Muscle of arm (tissue), 14 donors: ENCODE measurements at places on chromosomes 5 and 9. TPM values are rescaled to one million over a fixed set of nuclear protein-coding genes. Genes with fewer than 3 reads are reported as not detected.

DNA sequence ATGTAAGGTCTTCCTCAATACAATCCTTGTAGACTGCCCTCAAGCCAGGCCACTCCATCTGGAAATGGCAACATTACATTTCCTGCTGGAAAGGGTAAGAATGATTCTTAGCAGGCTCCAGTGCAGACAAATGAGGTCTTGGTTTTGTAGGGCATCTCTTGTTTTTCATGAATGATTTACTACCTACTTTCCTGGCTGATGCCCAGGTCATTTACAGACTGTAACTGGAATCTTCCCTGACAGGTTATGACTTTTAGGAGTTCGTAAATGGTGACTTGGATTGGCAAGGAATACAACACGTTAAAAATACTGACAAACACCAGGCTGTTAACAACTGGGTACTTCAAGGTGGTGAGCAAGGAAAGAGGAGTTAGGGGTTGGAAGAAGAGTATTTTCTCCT lies 510.5 kb upstream of the TNC start:
- DNase-seq: no peak

DNA sequence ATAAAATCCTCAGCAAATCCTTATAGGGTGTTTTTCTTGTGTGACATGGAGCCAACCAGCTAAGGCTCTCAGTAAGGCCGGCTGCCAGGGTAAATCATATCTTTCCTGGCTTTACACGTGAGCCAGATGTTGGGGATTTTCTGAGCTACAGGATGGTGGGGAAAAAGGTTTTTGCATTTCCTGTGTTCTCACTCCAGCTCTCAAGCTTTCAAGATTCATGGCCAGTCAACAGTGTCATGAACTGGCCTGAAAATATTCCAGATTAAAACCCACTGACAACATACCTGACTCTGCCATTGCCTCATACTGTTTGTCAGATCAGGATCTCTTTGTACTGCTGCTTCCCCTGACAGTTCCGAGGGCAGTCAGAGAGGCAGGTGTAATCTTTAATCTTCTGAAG lies 306.9 kb downstream of the GLIS3 start:
- no peak for DNase-seq

DNA sequence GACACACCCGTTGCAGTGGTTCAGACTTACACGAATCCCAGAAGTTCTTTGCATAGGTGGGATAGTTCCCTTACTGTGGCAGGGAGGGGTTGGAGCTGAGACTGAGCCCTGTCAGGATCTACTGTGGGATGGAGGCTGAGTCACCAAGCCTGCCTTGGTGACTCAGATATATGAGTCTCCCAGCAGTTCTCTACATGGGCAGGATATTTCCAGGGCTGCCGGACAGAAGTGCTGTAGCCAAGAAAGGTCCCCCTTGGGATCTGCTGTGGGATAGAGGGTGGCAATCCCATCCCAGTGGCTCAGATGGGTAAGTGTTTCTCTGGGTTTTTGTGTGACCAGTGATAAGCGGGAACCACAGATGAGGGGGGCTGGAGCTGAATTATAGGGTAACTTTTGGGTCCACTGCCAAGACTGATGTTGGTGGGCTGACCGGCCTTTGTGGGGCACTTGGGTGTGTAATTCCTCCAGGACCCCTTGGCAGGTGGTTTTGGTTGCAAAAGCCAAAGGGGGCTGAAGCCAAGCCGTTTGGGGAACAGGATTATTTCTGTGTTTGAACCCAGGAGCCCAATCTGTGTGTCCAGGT lies 18.7 kb downstream of the XRCC4 start:
- no peak for DNase-seq

- DNase-seq: no peak
Observed at GRCh38 chr5:139634028-139634325, 14.2 kb upstream of the CXXC5 start.

DNA sequence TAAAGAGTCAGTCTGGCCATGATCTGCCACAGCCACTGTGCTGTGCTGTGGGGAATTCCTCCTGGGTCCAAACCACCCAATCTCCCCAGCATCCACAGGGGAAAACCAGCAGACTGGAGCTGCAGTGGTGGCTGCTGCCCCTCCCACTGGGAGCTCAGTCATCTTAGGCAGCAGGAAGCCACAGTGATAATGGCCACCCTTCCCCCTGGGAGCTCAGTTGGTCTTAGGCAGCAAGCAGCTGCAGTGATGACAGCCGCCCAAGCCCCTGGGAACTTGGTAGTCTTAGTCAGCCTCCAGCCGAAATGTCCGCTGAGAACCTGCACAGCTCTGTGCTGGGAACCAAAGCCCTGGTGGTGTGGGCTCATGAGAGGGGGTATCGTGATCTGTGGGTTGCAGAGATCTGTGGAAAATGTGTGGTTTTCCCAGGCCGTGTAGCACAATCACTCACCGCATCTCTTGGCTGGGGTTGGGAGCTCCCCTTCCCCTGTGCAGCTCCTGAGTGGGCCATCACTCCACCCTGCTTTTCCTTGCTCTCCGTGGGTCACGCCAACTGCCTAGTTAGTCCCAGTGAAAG lies 38.4 kb upstream of the SMIM15 start:
- DNase-seq: no peak

DNA sequence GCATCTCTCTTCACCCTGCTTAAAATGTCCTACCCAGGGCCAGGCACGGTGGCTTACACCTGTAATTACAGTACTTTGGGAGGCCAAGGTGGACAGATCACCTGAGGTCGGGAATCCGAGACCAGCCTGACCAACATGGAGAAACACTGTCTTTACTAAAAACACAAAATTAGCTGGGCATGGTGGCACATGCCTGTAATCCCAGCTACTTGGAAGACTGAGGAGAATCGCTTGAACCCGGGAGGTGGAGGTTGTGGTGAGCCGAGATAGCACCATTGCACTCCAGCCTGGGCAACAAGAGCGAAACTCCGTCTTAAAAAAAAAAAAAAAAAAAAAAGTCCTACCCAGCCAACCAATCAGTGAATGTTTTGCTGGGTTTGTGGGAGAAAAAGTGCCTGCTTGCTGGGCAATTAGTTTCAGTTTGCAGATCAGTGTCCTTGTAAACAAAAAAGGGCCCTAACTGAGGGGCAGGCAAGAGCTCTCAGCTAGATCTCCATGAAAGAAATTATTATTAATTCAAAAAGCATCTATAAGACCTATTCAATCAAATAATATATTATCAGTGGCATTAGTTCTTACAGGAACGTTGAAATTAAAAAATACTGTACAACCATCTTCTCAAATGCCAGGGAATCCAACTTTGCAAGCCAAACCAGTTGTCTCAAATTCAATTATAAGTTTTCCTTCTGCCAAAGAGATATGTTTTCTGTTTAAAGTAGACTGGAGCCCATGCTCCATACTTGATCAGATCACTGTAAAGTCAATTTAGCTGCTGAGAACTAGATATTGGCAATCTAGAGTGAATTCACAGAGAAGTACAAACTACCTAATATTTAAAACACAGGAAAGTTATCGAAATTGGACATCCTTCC lies 3.9 kb downstream of the MEGF9 start:
- no peak for DNase-seq

DNA sequence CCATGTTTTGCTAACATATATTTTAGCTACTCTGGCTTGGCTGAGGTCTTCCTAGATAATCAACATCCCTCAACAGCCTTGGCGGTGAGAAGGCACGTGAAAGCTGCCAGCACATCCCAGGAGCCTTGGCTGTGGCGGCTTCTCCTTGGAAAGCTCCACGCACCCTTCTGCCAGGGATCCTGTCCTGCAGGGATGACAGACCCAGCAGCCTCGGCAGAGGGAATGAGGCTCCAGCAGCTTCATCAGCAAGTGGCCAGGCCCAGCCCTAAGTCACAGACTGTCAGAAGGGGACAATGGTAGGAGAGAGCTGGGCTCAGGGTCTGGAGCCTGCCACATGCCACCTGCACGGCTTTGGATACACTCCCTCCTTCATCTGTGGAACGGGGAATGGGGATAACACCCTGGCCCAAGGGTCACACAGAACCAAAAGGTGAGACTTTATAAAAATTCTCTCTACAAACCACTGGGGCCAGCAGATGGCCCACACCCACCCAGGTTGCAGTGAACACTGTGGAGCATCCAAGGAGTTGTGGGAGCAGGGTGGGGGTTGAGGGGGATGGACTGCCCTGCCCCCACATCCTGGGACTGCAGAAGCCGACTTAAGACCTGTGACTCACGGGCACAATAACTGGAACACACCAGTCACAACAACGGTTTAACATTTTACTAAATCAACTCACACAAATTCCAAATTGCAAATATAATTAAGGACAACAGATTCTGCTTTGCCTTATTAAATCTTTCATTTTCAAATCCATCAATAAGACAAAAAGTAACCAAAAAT lies 65.1 kb downstream of the MACROH2A1 start:
- no peak for DNase-seq

- no peak for DNase-seq
Observed at GRCh38 chr5:61339764-61340163, 7.7 kb downstream of the ZSWIM6 start.

DNA sequence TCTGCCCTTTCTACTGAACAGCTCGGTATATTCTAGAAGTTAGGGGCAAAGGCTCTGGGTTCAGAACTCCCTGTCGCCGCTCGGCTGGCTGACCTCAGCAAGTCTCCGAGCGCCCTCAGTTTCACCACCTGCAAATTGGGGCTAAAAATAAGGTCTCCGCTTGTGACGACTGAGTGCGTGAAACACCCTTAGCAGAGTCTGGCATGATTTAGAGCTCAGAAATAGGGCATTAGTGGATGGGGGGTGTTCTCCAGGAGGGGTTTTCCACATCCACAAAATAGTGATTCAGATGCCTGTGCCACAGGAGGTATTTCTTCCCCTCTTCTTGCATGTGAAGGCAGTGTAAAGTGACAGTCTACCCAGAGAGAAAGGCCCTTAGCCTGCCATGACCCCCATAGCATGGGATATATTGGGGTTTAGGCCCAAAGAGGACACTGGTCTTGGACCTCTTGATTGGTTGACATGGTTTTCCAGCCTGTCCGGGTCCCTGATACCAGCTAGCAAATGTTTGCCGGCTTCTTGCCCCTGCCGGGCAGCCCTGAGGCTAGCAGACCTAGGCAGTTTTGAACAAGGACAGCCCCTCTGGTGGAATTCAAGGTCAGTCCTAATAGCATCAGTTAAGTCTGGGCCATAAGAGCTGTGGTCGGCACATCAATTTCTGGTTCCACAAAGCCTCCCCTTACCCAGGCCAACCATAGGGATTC lies 1.4 kb downstream of the ERGIC1 start:
- no peak for DNase-seq

- DNase-seq: no peak
Observed at GRCh38 chr5:143896516-143896915, 84.6 kb downstream of the HMHB1 start.

Gene TDRD7
- polyA plus RNA-seq: 5.5 TPM

Gene RFX3
- polyA plus RNA-seq: 6.4 TPM

Gene ORM1
- 0.69 TPM for polyA plus RNA-seq

DNA sequence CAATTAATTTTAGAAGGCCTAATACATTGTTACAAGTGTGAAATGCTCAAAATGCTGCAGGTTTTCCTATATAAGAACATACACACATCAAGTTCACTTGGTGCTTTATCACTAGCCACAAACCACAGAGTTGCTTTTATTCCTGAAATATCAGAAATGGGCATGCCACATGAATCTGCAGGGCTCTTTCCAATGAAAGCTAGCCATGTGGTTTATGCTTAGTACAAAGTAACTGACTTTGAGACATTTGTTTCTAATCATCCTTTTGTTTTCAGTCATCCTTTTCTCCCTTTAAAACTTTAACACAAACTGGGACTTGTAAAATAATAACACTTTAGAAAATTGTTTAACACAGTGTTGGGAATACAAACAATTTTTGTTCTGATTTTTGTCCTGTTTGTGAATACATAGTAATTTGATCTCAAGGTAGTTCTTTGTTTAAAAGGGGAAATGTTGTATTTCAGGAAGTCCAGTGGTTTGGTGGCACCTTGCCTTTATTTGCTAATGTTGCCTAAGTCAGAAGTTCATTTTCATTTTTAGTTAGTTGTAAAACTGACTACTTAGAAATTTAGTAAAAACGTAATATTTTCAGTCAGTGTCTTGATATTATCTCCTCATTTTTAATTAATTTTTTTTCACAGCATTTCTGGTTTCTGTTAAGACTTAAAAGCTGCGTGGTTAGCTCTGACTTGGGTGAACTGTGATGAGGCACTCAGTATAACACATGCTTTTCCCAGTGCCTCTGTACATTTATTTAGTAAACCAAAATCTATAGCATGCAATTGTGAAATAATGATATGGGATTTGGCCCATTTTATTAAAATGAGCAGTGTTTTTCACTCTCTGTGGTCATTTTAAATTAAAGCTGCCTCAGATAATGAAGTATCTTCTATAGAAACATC lies 18.6 kb downstream of the PRDM6 start:
- no peak for DNase-seq

GRCh38 chr5:99037668-99038067 lies 108.9 kb upstream of the CHD1 start:
- no peak for DNase-seq

GRCh38 chr9:116360016-116360415 lies 206.4 kb downstream of the PAPPA start:
- DNase-seq: peak; percentile 17

Gene BTNL9
- 20.8 TPM for polyA plus RNA-seq
